NCI-H2081 treated with DMSO at 0.1 percent for 48 hours (cell line): ENCODE measurements at places on chromosomes 3 and 15.

GRCh38 chr3:67421912-67422311 is 232.5 kb downstream of the SUCLG2 start:
- no peak for DNase-seq

- no peak for DNase-seq
These were observed 21.9 kb upstream of the SRPRB start for GRCh38 chr3:133783762-133784161.

DNA sequence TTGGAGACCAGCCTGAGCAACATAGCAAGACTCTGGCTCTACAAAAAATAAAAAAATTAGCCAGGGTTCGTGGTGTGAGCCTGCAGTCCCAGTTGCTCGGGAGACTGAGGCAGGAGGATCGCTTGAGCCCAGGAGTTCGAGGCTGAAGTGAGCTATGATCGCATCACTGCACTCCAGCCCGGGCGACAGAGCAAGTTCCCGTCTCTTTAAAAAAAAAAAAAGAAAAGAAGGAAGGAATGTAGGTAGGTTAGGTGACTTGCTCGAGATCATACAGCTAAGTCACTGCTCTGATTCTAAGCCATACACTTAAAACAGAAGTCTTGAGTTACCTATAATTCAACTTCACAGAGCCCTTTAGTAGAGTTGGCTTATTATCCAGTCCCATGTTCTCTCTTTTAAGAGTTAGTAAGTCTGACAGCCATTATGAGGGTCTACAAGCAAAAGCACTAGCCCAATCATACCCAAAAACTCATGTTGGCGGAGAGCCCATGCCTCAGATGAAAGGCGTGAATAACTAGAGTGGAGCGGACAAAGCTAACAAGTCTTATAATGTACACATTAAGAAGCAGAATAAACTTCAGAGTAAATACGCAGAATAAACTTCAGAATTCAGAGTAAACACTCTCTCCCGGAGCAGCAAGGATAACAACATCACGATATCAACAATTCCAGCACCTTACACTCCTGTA is 768 bp downstream of the AAGAB start:
- DNase-seq: no peak

GRCh38 chr3:187794731-187795130 is 49.5 kb upstream of the BCL6 start:
- no peak for DNase-seq

- DNase-seq: no peak
These were observed 23.6 kb upstream of the KLF13 start for GRCh38 chr15:31302778-31303725.

DNA sequence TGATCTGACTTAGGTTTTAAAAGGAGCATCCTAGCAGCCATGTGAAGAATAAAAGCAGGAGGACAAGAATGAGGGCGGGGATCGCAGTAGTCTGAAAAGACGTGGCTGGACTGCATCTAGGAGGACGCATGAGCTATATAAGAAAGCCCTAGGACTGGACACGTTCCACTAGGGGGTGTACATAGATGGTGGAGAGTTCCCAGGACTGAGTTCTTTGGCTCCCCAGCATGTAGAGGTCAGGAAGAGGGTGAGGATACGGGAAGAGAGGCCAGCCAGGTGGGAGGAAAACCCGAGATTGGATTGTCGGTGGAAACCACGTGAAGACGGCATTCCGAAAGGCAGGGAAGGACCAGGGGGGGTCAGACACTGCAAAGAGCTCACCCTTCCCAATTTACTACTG is 64.2 kb upstream of the CFAP161 start:
- DNase-seq: no peak

GRCh38 chr3:58323529-58324390 is 8.9 kb upstream of the PXK start:
- no peak for DNase-seq

- no peak for DNase-seq
These were observed 41.5 kb downstream of the MGLL start for GRCh38 chr3:127780536-127781400.

GRCh38 chr15:90265271-90266060 is at the start of gene NGRN:
NGRN (plus strand) TSS chr15:90265672; CDS start chr15:90265713, 41 bp downstream.
- DNase-seq: peak; percentile 31

GRCh38 chr3:56633602-56634535 is 49.2 kb downstream of the TASOR start:
- no peak for DNase-seq

GRCh38 chr15:30872341-30872748 is 31.4 kb upstream of the FAN1 start:
- DNase-seq: peak; percentile 39

DNA sequence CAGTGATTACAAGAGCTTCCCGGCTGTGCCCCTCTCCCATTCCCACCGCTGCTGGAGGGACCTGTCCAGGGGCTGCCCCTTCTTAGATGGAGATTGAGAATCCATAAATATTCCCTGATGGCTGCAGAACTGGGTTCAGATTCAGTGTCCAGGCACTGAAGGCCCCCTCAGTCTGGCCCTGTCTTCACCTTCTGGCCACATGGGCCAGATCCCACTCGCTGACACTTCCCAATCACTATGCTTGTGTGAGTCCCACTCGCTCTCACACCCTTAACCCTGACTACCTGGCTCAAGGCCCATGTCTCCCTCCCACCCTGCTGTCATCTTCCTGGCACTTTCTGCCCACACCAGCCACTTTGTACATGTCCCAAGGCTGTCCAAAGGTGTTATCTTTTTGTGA is 15.5 kb upstream of the MRPS22 start:
- no peak for DNase-seq

GRCh38 chr3:102237181-102237580 is 197.6 kb upstream of the ZPLD1 start:
- DNase-seq: no peak

- no peak for DNase-seq
These were observed 68.3 kb downstream of the GALK2 start for GRCh38 chr15:49238342-49238741.

DNA sequence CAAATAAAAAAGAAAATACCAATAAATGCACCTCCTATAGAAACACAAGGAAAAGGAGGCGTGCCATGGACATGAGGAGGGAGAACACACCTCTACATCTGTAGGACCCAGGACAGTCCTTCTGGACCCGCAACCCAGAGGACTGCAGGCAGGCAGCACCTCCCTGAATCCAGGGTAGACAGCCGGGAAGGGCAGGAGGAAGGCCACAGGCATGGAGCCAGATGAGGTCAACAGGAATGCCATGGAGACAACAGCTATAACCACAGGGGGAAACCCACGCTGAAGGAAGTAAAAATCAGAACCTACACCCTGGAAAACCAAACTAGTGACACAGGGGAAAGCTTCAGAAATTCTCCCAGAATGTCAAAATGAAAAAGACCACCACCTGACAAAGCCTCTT is 248.8 kb upstream of the NSMCE3 start:
- no peak for DNase-seq

- DNase-seq: no peak
These were observed 80.6 kb downstream of the CCR1 start for GRCh38 chr3:46127503-46127902.

DNA sequence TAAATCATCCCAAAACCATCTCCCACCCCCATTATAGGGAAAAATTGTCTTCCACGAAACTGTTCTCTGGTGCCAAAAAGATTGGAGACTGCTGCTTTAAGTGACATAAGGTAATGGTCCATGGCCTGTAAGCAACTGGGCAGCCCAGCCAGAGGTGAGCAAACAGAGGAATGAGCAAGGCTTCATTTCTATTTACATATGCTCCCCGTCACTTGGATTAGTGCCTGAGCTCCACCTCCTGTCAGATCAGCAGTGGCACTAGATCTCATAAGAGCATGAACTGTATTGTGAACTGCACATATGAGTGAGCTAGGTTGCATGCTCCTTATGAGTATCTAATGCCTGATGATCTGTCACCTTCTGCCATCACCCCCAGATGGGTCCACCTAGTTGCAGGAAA is 1159.8 kb upstream of the ALCAM start:
- peak; percentile 71 for DNase-seq

- DNase-seq: no peak
These were observed 22.3 kb downstream of the CFAP161 start for GRCh38 chr15:81156324-81156723.

GRCh38 chr3:36741285-36741684 is 23.1 kb downstream of the DCLK3 start:
- DNase-seq: no peak

- DNase-seq: no peak
These were observed 906.6 kb downstream of the ROBO1 start for GRCh38 chr3:78861156-78861555.

DNA sequence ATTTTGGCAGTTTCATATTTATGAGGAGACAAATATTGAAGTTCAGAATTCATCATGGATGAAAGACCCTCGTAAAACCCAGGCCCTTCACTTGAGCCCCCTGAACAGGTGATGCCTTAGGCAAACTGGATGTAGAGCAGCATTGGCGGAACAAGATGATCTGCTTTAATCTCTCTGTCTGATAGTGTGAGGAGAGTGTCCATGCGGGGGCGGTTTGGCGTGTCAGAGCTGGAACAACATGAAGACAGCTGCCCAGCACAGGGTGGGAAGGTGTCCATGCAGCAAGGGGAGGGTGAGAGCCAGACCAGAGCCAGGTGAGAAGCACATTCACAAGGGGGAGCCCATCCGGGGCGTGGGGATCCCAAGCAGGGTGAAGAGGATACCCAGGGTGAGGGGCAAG is 31.8 kb upstream of the ANP32A start:
- no peak for DNase-seq

GRCh38 chr3:121665488-121665887 is 4.8 kb upstream of the HCLS1 start:
- no peak for DNase-seq

DNA sequence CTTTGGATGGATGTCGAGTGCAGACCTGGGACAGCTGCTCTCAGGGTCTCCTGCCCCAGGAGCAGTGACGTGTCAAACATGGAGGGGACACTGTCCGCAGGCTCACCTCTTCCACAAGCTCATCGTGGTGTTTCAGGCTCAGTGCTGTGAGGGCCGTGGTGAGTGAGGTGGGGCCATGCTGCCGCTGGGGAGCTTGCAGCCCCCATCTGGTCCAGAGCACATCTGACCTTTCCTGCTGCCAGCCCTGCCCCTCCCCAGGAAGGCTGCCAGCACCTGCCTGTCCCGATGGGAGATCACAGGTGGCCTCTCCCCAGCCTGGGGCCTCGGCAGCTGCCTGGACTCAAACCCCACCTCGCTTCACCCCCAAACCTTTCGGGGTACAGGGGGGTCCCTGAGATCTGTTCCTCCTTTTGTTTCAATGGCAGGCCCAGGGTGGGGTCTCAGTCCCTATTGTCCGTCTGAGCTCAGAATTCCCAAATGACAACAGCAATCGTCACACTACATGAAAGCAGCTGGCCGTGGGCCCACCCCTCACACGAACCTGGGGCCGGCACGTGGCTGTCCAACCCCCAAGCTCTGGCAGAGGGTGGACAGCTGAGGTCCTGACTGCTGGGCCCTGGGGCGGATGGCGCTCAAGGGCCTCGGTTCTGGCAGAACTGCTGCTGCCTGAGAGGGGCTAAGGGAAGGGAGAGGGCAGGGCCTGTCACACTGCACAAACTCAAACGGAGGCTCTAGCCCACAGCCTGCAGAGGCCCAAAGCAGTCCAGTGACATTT is 65.0 kb upstream of the RPL32 start:
- no peak for DNase-seq

DNA sequence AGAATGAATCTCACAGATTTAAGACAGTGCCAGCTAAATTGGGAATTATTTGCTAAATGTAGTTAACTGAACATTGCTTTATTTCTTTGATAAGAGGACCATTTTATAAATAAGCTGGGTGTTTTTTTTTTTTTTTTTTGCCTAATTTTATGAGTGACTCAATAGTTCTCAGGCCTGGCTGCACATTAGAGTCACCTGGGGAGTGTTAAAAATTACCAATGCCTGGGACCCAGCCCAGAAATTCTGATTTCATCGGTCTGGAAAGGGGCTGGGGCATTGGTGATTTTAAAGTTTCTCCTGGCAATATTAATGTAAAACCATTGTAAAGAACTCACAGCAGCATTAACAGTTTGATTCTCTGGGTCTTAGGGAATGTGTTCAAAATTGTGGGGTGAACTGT is 51.2 kb upstream of the PHLDB2 start:
- DNase-seq: no peak

GRCh38 chr15:81859737-81860516 is 185.9 kb downstream of the MEX3B start:
- peak; percentile 74 for DNase-seq

DNA sequence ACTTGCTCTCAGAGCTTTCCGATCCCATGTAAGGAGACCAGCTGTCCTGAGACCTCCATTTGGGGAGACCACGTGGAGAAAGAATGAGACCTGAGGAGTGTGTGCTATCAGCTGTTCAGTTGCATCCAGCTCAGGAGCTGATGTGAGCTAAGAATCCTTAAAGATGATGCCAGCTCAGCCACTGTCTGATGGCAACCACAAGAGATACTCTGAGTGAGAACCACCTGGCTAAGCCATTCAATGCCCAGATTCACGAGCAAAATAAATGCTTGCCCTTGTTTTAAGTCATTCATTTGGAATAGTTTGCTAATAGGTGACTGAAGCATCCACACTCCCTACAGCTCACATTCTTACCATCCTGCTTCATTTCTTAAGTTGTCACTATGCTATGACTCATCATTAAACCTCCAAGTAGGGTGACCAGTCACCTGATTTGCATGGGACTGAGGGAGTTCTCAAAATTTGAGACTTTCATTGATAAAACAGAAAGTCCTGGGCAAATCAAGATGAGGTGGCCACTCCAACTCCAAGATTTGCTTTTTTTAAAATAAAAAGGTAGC is 56.4 kb downstream of the SPTSSB start:
- no peak for DNase-seq

- no peak for DNase-seq
These were observed 29.8 kb downstream of the ACAN start for GRCh38 chr15:88832820-88833730.

DNA sequence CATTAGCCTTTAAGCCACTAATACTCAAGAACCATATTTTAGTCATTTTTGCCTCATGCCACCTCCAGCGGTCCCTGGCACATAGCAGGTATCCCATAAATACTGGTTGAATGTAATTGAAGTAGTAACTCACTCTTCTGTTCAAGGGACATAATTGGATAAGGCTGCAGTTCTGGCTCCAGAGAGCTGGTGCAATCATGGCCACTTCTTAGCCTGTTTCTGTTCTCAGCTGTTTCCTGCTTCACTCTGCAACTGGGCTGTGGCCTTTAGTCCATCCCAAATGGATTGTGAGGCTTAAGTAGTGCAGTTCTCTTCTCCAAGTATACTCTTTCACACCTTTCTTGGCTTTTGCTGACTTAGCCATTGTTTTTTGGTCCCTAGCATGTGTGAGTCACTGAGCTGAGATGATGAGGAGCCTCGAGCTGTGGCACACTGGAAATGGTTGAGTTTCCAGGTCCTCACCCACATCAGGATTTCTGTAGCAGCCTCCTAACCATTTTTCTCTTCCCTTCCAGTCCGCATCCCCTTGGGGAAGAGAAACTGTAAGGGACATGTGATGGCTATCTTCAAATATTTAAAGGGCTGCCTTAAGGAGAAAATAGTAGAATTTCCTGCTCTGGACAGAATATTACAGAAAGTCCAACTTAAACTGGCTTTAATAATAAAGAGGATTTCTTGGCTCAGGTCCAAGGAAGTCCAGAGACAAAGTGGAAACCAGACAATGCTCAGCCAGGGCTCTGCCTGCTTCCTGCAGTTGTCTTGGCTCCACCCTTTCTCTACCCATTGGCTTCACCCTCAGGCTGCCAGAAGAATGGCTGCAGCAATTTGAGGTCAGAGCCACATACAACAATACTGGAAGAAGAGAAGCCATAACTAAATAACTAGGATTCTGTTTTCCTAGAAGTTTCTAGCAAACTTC is 305.4 kb upstream of the ROPN1 start:
- DNase-seq: no peak

- no peak for DNase-seq
These were observed 31.8 kb downstream of the IQGAP1 start for GRCh38 chr15:90419738-90420406.
